Stimulated activated CD4-positive, alpha-beta T cell treated with anti-CD3 and anti-CD28 coated beads, Interleukin-2, amount 100 ng/mL, for 48 hours (primary cell): ENCODE measurements at places on chromosomes 2 and 18.

DNA sequence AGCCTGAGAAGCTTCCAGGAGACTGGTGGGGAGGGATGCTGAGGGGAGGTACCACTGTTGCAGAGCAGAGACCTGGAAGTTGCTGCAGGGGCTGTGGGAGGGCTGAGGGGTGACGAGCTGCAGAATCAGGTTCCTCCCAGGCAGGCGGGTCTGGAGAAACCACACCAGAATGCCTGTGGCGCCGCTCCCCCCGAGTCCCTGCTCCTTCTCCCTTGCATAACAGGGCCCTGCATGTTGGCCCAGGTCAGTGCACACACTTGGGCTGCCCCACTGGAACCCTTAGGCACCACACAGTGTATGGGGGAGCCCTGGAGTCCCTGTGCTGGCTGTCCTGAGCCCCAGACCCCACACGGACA, 60.4 kb downstream of the ARL4C start:
- DNase-seq, result no peak

DNA sequence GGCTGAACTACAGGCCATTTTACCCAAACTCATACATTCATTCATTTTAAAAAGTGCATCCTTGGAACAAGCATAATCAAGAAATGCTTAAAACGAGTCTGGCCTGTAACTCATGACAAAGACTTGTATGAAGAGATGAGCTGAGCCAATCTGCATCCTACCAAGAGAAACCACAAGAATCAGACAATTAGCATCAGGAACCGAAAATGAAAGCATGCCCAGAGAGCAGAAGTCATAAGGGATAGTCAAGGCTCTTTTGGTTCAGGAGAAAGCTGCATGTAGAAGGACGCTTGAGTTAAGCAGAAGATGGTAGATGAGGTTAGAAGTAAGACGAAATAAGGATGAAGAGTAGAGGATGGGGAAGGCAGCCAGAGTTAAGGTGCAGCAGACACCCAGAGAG, 137.0 kb upstream of the CTNNA2 start:
- no peak for DNase-seq

DNA sequence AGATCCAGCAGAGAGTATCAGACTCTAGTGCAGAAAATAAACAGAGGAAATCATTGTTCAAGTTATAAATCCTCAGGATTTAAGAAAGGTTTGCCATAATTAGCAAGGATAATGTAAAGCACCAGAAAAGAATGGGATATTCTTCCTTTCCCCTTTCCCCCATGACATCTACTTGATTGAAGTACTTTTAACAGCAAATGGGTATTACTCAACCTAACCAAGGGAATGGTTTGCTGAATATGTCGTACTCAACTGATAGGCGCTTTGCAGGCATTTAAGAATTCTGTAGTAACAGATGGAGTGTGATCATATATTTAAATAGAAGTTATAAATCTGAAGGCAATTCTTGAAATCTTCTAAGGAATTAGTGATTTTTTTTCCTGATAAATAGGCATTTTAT, 2.7 kb downstream of the APCDD1 start:
- no peak for DNase-seq

DNA sequence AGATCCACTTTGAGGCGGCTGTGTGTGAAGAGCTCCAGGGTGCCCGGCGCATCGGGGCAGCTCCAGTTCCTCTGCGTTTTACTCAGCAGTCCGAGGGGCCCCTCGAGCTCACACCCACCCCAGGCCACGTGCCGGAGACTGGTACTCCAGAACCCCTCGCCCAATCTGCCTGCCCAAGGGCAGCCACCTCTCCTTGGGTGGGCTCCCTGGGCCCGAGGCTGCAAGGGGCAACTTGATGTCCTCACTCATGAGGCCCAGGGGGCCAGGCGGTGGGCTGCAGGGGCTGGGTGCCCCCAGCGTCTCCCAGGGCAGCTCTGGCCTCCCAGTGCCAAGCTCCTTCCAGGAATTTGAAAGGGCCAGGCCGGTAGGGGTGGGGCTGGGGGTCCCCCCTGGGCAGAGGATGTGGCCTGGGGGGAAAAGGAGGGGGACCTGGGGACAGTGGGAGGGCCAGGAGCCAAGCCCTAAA, 16.7 kb downstream of the RAMP1 start:
- no peak for DNase-seq

GRCh38 chr18:24923138-24923537, 428.8 kb downstream of the ZNF521 start:
- DNase-seq, result no peak
